ENCODE measurements at places on chromosomes 12 and 14.

DNA sequence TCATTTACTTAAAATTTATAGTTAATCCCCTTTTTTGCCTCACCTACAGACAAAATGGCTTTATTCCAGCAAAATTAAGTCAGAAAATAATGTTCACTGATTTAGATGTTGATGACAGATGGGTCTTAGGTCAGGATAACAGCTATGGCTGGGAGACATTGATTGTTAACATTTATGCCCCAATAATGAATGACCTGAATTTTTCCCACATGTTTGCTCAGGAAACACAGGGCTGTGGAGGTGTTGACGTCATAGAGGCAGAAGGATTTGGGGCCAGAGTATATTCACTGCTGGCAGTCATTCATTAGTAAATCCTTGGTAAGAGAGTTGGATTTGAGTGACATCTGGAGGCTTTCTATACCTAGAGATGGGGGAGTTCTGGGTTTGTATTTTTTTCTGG, 121.3 kb downstream of the PDE3A start:
- no peak for DNase-seq

DNA sequence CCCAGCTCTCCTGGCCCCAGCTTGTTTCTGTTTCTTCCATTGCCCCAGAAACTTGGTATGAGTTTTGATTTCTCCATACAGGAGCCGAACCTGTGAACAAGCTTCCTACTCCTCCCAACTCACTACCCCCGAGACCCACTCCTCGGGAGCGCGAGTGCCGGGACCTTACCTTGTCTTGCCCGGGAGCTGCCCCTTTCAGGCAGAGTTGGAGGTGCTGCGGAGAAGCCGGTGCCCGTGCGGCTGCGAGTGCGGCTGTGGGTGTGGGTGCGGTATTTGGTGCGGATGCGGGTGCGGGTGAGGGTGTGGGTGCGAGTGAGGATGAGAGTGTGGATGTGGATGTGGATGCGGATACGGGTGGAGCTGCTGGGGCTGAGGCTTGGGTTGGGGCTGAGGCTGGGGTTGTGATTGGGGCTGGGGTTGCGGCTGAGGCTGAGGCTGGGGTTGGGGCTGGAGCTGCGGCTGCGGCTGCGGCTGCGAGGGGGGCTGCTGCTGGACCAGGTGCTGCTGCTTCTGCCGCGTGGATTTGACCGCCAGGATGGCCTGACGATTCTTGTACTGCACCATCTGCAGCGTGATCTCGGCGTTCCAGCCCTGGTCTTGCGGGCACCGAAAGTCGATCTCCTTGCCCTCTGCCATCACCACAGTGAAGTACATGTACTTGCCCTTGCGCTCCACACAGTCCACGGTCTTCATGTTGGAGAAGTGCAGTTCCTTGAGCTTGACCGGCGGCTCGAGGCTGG, 1.1 kb downstream of the PHLDA1 start:
- DNase-seq, result peak; percentile 29

DNA sequence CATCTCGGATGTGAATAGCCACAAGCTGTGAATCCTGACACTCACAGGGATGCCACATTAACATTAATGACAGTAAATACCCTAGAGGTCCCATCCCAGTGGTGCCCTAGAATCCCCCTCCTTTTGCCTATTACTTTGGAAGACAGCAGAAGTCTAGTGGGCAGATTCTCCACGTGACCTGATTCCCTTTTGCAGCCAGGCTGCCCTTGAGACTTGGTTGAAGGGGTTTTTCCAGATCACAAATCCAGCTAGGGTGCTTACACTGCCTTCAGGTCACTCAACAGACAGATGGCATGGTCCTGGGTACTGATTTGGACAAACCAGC, 8.7 kb downstream of the HDAC7 start:
- DNase-seq, result no peak

DNA sequence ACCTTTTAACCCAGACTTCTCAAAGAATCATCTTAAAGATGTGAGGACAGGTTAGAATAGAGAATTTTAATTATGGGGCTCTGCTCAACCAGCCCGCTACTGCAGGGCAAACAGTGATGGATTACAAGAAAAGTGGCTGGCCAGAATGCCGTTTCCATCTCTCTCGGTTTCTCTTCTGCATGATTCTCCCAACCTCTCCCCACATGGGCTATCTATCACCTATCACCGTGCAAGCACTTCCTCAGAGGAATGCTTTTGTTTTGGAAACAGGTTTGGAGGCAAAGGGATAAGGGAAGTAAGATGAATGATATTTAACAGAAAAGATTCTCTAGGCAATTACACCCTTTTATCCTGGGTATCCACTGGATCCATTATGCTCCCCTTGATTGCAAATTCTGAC, 37.4 kb upstream of the PHC1 start:
- DNase-seq, result no peak

- no peak for DNase-seq
These were observed 155.5 kb downstream of the PTPRO start for GRCh38 chr12:15477761-15478160.

- no peak for DNase-seq
These were observed at the start of gene ARHGDIB for GRCh38 chr12:14961466-14962152. Gene ARHGDIB (minus strand): TSS chr12:14961601. CDS start chr12:14950712, 10,889 bp downstream.

Data from iPS-NIHi11 (cell line).